CD4-positive, alpha-beta T cell treated with Interleukin-2 at 100 ng/mL for 4 hours (primary cell): ENCODE measurements at places on chromosomes 5 and 9.
A peak's percentile ranks its signal among the peaks of the same experiment; 100 is the strongest.

DNA sequence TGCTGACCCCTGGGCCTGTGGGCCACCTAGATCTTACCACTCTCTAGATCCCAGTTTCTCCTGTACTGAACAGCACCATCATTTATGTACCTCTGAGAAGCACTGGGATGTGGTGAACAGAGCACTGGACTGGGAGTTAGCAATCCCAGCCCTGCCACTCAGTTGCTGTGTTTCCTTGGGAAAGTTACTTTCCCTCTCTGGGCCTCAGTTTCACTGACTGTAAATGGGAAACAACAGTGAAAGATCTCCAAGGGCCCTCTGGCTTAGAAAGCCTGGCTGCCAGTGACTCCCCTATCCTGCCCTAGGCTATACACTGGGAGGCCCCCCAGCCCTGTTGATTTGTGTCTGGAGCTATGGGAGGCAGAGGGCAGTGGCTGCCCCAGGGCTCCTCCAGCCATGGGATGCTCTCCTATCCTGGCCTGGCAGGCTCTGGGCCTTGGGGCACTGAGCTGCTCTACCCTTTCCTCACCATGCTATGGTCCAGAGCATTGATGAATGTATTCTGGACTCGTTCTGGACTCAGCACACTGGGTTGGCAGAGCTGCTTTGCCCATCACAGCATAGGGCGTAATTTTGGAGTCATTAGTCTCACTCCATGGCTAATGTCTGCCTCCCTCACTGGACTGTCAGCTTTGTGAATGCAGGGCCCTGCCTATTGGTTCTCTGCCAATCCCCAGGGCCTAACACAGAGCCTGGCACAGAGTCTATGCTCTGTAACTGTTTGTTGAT, 99.3 kb downstream of the RGS3 start:
- no peak for DNase-seq

DNA sequence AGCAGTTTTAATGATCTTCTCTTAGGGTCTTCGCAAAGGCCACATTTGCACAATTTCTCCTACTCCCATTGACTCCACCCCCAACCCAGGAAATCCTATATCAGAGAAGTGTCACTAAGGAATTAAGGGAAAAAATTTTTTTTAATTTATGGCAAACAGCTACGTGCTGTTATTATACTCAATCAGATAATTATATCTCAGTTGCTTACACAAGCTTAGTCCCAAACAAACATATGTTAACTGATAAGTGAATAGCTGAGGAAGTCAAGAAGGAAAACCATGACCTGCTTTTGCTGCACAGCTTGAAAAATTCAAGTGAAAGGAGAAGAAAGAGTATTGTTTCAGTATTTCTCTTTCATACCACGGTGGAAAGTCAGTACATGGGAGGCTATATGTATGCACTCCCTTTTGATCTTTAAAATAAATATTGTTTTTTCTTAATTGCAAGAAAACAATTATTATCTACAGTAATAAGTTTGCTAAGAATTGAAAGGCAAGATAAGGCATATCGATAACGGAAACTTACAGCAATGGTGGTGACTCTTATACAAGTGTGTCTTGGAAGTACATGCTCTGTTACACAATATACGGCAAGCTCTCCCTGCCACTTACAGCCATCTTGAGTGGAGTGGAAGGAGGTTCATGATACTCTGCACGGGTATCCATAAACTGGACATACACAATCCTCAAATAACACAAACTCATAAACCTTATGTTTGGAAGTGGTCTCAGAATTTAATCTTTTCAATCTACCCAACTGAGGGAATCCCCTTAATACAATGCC, 167.9 kb upstream of the FREM1 start:
- DNase-seq = no peak

DNA sequence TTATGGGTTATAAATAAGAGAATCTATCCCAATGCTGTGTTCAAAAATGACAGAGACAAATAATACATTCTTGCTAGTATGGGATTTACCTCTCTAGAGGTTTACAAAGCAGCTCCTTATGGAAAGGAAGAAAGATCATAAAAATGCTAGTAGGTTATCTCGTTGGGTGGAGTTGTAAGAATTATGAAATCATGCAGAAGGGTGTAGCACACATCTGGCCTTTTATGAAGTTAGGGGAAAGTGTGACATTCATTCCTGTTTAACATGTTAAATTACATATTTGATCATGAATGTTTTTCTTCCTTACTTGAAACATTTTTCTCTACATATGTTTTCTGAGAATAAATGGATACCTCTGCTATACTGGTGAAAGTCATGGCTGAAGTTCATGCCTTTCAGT, 414.2 kb downstream of the SH3GL2 start:
- DNase-seq = no peak

DNA sequence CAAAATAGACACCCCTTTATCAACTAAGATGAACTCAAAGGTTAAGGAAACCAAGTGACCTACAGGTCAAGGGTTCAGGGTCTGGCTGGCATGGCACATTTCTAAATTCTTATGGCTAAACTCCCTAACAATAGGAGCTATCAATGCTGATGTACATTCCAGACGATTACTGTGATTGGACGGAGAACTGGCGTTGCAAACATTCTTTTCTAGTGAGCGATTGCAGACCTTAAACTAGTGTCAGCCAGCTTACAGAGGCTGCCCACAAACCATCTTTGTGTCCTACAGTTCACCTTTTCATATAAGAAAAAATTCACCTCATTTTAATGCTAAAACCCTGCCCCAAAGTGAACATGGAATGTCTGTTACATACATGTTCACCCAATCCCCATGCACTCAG, 382.9 kb downstream of the MAT2B start:
- no peak for DNase-seq

DNA sequence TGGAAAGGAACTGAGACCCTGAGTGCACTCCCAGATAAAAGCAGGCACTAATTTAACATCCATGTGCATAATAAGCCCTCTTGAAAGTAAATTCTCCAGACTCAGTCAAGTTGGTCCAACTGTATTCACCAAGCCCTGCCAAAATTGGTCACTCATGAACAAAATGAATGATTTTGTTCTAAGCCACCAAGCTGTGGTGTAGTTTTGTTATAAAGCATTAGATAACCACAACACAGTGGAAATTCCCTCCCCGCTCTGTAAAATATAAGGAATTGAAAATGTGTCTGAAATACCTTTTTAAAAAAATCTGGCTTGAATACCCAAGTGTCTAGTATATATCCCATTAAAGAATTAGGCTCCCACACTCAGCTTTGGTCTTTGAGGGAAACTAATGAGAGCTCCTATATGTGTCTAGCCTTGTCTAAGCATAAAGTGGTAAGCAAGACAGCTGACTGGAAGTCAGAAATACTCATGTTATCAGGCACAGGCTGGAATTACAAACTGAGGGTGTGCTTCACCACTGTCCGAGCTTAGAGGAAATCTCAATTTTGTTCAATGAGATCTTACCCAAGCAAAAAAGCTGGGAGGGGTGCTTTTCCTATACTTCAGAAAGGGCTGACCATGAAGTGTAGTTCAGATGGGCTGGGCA, 33.2 kb downstream of the IDNK start:
- DNase-seq = no peak

DNA sequence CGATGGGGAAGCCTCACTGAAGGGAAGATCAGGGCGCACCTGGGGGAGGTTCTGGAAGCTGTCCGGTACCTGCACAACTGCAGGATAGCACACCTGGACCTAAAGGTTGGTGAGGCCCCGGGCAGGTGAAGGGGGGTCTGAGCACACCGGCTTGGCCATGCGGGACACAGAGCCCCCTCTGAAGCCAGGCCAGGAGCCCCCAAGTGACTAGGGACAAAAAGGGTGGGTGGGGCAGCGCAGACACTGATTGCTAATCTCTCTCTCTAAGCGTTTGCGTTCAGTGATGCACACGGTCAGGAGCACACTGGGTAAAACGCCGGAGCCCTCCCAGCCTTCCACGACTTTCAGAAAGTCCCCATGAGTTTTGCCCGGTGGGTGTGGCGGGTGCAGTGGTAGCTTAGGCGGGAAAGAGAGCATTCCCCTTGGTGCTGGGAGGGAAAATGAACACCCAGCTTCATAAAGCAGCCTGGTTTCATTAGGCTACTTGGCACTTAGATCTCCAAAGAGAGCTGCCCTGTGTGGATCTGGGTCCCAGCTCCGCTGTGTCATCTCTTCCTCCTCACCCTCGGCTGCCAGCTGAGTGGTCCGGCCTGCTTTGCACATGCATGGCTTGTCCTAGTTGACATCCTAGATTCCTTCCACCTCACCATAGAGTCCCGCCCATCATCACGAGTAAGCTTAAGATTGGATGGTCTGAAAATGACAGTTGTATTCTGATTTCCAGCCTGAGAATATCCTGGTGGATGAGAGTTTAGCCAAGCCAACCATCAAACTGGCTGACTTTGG, 74.2 kb upstream of the OTULINL start:
- DNase-seq = no peak

- peak; percentile 1 for DNase-seq
Measured at GRCh38 chr5:149724130-149724840, 5.8 kb upstream of the PPARGC1B start.

DNA sequence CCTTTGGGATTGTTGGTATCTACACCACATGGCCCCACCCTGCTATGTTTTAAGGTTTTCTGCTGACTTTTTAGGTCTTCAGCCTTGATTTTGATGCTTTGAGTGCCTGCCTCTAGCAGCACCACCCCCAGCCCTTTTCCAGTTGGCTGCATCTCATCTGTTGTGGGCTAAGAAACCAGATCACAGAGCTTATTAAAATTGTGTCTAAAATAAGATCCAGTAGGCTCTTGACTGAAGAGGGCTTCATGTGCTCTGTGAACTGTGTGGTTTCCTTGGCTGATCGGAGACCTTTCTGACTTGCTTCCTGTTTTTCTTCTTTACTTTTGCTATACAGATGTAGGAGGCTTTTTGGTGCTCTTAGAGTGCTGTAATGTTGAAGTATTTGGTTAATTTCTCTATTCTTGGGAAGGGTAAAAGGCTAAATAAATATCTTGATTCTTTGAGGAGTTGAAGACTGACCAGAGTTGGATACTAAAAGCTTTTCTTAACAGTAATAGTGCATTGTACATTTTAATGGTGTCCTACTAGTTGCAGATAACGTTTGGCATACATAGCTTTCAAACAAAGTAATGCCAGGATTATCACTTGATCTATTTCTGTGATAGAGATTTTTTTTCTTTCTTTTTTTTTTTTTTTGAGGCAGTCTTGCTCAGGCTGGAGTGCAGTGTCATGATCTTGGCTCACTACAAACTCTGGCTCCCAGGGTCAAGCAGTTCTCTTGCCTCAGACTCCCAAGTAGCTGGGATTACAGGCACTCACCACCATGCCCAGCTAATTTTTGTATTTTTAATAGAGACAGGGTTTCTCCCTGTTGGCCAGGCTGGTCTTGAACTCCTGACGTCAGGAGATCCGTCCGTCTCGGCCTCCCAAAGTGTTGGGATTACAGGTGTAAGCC, 4.5 kb downstream of the UBE2D2 start:
- DNase-seq = peak; percentile 63

DNA sequence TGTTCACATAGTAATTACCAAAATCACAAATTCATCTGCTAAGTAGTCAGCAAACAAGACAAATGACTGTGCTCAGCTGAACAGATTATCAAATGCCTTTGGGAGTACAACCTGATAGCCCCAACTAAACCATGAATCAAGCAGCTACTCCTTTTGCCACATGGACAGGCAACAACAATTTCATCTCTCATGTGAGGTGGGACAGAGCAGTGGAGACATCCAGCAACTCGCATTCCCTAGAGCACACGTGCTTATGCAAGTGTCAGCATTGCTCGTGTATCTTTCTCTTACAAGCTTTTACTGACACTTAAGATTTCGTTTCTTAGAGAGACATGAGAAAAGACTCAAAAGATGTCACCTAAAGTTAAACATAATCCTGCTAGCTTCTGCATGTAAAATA, 42.7 kb upstream of the PPP2R2B start:
- DNase-seq = no peak

DNA sequence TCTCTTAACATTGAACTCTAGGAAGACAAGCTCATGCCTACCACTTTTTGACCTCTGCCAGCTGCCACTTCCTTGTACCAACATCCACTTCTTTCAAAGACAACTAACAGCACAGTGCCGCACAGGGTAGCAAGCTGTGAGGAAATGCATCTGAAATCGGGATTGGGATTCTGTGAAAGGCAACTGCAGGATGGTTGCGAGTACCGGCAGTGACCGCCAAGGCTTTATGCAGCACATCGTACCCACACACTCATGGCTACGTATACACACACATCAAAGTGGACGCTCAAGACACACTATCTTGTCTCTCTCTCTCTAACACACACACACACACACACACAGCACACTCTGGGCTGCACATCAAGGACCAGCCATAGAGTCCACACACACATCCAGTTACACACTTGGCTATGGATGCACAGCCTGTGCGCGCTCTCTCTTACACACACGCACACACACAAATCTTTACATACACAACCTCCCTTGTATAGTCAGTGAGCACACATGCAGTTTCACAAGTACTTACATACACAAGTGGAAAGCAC, 964 bp downstream of the HTR4 start:
- no peak for DNase-seq

DNA sequence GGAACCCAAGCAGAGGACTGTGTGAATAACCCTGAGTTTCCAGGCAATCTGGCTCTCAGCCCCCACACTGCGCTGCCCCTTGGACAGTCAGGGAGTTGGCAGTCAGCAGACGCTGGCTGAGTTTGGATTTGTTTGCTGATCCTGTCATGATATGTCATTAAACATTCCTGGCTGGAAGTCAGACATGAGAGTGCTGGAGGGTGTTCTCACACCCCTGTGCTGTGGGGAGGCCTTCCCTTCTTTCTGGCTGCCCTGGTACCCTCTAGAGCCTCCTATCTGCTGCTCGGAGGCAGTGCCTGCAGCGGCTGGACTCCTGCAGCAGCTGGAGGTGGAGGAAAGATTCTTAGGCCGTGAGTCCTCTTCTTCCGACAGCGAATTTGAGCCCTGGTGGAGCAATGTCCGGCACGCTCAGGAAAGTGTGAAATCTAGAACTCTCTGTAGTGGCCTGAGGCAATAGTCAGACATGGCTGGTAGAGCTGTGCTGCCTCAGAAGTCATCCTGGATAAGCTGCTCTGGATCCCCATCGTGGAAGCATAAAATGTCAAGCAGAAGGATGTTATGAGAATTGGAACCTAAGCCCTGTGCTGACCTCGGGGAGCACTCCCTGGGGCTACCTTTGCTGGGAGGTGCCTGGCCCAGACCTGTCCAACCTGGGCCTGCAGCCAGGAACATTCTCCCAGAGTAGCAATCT, 72.0 kb downstream of the PDE8B start:
- DNase-seq = no peak

GRCh38 chr5:6752236-6752635, 39.0 kb downstream of the TENT4A start:
- no peak for DNase-seq

- DNase-seq = no peak
Measured at GRCh38 chr9:136171009-136171800, 33.7 kb downstream of the LHX3 start.

GRCh38 chr9:108311745-108312144, 544.0 kb downstream of the ACTL7B start:
- DNase-seq = no peak

- no peak for DNase-seq
Measured at GRCh38 chr9:87615136-87615535, 110.8 kb upstream of the CTSL start.

DNA sequence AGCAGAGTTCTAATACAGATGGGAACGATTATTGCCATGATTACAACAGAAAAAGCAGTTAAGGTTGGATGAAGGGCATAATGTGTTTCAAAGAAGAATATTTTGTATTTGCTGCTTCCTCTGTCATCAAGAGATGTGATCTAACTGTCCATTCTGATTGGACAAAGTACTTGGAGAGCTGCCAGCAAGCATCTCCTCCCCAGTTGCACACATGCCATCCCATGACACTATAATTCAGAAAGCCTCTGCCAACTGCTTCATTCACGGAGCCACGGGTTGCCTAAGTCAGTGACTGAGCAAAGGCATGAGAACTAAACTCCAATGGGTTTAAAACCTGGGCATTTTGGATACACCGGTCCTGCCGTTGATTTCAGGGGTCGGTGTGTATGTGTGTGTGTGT, 253.8 kb downstream of the CRB2 start:
- no peak for DNase-seq
